ENCODE measurements at places on chromosomes 11 and 22.

- no peak for DNase-seq
Measured at GRCh38 chr22:50626314-50626849, 1.6 kb downstream of the ARSA start.

DNA sequence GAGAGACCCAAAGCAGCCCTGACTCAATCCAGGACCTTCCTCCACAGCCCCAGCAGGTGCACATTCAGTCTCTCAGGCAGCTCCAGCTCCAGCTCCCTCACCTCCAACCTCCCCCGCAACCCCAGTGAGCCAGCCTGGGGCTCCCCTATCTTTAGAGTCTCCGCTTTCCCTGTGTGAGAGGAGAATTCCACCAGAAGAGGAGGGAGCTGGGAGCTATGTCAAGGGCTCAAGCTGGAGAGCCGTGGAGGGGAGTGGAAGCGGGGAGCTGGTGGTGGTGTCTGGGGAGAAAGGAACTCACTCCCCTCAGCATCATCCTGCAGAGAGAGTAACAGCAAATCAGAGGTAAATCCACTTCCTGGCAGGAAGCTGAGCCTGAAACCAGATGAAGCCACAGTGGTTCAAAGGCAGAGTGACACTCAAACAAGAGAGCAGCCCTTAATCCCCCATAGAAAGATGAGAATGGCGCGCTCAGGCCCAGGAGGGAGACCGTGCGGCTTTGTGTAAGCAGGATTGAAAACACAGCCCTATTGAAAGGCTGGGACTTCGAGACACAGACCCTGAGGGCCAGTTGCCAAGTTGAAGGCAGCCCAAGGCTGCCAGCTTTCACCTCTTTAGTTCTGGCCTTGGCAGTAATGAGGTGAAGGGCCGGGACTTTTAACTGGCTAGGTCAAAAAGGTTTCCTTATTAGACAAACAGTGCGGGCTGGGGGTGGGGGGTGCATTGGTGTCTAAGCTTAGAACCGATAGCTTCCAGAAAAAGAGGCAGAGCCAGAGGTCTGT lies 21.4 kb upstream of the CDON start:
- DNase-seq, result no peak

DNA sequence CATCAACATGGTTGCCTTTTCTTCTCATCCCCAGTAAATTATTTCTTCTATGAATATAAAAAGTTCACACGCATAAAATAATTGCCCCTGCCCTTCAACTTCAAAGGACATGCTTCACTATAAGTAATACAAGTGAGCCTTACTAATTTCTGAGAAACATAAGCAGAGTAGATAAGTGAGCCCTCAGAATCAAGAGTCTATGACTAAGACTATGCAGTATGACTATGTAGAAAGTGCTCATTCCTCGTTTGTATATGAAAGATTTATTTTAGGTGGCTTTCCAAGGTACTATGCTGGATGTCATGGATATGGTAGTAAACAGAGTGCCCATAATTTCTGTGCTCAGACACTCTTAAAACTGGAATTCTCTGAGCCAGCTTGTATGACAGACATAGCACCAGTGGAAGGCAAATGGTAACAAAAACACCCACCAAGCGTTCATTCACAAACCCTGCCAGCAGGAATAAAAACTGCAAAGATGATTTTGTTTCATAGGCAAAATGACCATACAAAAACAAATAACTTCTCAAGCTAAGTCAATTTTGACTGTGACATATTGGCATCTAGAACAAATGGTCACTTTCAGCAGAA lies 189.8 kb downstream of the CADM1 start:
- DNase-seq, result no peak

DNA sequence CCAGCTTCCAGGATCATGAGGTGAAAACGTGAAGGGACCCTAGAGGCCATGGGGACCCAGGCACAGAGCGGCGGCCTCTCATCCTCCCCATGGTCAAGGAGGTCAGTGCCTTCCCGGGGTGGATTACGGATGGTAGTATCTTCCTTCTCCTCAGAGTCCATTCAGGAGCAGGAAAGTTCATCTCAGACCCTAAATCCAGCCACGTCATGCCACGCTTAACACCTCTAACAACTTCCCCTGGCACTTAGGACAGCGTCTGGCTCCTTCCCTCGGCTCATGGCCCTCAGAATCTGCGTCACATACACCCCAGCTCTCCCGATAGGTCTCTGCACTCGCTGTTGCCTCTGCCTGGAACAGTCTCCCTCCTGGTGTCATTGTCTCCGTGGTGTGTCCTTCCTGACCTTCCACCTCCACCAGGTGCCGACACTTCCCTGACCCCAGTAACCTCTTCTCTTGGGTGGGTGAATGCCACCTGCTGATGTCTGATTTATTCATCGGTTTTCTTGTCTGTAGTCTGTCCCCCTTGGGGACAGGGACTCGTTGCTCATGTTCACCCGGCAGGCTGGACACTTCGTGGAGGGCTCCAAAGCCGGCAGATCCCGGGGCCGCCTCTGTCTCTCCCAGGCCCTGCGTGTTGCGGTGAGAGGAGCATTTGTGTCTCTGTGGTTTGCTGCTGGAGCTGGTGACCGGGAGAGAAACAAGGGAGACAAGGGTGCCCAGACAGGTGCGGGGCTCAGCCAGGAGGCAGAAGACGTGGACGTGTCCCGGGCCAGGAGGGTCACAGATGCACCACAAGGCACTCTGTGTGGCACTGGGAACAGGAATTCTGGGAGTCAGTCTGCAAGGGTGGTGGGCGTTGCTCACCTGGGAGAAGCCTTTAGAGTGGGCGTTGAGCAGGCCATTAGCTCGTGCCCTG lies 1.4 kb downstream of the MYEOV start:
- no peak for DNase-seq

GRCh38 chr11:130102301-130103249 lies 32.9 kb downstream of the APLP2 start:
- no peak for DNase-seq

GRCh38 chr11:77747381-77747969 lies 73.0 kb downstream of the RSF1 start:
- DNase-seq, result no peak

GRCh38 chr22:24961217-24961844 lies 8.8 kb downstream of the KIAA1671 start:
- DNase-seq, result no peak

DNA sequence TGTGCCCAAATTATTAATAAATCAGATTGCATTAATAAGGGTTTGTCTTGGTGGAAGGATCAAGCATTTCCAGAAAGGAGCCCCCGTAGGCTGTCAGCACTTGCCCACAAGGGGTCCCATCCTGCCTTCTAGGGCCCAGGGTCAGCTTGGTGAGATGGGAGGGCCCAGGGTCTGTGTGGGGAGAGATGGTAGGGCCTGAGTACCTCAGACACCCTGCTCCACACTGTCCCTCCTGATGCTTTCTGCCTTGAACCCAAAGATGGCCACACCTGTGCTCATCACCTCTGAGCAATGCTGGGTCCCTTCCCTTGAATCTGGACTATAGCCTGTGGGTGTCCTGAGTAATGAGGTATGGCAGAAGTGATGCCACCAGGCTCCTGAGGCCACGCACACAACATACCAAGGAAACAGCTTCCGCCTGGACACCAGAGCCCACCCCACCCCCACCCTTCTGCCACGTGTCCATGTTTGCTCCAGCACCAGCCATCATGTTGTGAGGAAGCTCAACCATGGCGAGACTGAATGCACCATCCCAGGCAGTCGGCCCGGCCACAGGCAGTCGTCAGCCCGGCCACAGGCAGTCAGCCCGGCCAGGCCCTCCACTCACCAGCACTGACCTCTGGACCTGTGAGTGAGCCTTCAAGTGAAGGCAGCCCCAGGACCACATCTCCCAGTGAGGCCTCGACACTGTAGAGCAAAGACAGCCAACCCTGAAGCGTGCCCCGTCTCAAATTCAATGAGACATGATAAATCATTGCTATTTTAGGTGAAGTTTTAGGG lies 6.8 kb downstream of the BET1L start:
- DNase-seq, result no peak

DNA sequence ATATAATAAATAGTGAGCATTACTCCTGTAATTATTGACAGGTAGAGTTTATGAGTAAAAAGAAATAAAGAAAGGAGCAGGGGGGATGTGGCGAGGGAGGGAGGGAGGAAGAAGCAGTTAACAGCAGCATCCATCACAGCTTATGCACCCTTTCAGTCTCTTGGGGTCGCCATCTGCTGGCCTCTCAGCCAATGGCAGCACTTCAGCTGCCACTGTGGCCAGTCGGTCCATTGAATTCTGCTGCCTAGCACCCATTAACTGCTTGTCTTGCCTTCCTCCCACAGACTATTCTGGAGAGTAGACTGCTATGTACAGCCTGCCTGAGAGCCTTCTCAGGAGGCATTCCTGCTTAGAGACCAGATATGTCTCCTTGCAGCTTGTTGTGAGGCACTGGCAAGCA lies 388.3 kb downstream of the TENM4 start:
- no peak for DNase-seq

DNA sequence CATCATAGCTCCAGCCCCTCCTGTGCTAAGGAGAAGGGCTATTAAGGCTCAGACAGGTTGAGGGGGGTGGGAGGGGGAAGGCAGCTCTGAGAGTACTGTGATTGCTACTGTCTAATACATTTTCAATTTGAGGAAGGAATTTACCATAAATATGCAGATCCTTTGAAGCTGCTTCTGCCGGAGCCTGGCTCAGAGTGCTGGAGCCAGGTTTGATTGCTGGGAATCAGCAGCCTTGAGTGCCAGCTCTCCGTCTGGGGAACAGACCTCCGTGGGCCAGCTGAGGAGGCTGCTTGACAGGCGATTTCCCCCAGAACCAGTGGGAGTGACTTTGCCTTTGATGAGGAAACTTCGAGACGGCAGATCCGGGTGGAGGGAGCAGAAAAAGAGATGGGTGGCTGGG lies 141.7 kb upstream of the TBCEL start:
- no peak for DNase-seq

DNA sequence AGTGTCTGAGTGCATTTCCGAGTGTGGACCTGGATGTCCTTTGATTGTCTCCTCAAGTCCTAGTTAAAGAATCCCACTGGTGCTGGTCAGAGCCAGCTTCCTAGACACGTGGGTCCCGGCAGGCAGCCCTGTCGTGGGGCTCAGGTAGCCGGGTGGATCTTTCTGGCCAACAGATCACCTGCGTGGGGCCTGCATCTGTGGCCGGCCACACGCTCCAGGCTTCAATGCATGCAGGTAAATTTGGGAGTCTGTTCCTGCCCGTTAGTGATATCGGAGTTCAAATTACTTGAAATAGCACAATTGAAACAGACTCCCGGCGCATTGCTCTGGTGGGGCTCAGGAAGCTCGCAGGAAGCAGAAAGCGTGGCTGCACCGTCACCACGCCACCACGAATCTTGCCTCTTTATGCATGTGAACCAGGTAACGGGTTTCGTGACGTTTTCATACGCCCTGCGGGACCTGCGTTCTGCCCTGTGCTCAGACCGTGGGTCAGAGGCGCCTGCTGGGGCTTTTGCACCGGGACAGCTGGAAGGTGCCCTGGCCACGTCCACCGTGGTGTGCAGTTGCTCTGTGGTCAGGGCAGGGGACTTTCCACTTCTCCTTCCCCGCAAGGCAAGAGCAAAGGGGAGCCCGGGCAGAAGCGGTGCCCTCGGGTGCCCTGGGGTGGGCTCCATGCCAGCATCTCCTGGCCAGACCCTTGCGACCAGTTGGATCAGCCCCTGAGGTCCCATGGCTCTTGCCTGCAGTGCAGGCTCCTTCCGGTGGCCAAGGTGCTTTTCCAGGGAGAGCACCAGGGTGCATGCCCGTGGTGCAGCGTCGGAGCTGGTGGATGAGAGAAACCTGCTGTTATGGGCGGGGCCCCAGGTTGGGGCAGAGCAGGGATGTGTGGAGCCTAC lies 803.5 kb downstream of the BRD1 start:
- DNase-seq, result no peak

- DNase-seq, result no peak
Measured at GRCh38 chr11:44955015-44955738, 4.5 kb upstream of the TP53I11 start.

GRCh38 chr11:119523539-119524157 lies 100.7 kb upstream of the THY1 start:
- DNase-seq, result no peak
